Fibroblast of upper back skin (primary cell): ENCODE measurements at places on chromosomes 5 and 9.

- DNase-seq: no peak
These were observed 168.3 kb upstream of the RASA1 start for GRCh38 chr5:87099291-87099839.

DNA sequence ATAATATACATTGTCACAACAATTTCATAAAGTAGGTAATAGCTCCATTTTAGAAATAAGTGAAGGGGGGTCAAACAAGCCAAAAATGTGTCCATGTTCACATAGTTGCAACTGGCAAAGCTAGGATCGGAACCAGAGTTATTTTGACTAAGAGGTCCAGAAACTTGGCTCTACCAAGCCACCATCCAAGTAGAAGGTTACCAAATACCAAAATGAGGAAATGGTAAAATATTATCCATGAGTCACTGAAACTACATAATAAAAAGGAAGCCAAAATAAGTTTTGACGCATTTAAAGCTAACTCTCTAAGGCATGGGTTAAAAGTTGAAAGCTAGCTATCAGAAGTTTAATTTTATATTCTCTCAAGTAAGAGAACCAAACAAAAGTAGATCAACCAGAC lies 886.9 kb upstream of the DMAC1 start:
- no peak for DNase-seq

- DNase-seq: no peak
These were observed 169.8 kb downstream of the SEMA6A start for GRCh38 chr5:116404792-116405191.

GRCh38 chr9:111559000-111559610 lies 34.1 kb downstream of the ZNF483 start:
- peak; percentile 23 for DNase-seq

- peak; percentile 69 for DNase-seq
These were observed 125.1 kb downstream of the PDE4D start for GRCh38 chr5:59768152-59769040.

DNA sequence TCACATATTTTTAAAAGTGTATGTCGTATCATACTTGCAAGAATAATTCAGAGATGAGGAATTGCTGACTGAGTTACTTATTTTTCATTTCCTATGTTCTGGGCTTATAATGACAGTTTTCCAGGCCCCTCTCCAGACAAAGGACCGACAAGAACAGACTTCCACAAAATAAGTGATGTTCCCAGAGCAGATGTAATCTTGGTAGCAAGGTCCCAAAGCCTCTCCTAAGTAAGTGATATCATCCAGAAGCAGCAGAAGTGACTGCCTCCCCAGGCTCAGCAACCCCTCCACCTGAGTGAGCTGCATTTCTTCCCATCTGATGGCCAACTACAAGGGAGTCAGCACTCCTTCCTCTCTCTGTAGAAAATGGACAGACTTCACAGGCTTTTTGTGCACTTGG lies 57.1 kb downstream of the SEMA6A start:
- no peak for DNase-seq

DNA sequence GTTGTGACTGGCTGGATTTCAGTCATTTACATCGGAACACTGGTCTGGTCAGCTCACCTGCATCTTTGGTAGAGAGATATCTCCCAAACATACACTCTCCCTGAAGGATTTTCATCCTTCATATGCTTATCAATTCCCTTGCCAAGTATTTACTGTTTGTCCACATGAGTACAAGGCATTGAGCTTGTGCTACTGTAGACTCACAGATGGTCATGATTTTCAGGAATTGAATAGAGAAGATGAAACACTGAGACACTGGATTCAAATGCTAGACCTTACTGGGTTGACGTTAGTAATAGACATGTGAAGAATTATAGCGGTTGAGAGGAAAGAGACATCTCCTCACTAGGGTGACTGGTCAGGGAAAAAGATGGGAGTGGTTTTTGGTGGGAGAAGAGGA lies 62.9 kb upstream of the ABL1 start:
- DNase-seq: no peak
